ENCODE measurements at places on chromosomes 2 and 18.

DNA sequence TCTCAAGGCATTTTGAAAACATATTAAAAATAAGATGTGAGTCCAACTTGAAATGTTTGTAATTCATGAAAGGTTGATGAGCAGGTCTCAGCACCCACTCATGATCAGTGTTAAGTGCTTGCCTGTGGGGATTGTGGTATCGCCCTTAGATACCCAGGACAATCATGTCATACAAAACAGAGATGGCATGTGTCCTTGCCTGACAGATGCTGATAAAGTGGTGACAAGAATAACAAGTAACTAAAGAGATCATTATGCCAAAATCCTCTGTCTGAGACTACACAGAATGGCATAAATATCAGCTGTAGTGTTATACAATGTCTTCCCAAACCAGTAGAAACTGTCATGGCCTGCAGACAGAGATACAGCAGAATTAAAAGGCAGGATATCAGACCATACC is 930.3 kb downstream of the SUCLG1 start:
- no peak for DNase-seq

GRCh38 chr2:191246820-191247380 is 1.7 kb downstream of the MYO1B start:
- peak; percentile 45 for DNase-seq

- no peak for DNase-seq
Measured at GRCh38 chr2:71655498-71655897, 202.1 kb downstream of the DYSF start.

DNA sequence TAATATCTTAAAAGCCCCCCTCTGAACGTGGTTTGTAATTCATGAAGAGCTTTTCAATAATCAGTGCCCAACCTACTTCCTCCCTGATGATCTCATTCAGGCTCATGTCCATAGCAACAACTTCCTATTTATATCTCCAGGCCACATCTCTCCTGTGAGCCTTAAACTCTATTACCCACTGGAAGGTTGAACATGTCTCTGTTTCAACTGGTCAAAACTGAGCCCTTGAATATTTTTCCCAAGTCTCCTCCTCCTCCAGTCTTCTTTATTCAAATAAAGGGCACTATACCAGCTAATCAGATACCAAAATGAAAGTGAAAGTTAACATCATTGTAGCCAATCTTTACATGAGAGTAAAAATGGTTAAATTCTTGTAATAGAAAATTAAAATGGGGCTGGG is 63.7 kb upstream of the ITGA4 start:
- DNase-seq = no peak

DNA sequence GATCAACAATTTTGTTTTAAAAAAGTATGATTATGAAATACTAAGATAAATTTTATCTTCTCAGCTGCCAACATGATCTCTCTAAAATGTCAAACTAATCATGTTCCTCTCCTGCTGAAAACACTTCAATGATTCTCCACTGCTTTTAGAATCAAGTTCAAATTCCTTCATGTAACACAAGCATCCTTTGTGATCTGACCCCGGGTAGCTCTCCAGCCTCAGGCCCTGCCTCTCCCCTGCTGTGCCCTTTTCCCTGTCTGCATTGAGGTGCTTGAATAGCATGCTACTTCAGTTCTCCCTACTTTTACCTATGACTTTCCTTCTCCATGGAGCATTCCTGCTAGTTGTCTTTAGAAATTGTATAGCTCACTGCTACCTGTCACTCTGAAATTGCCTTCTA is 274.8 kb downstream of the PDE11A start:
- no peak for DNase-seq

- no peak for DNase-seq
Measured at GRCh38 chr2:45954233-45954850, 302.9 kb downstream of the PRKCE start.

- DNase-seq = no peak
Measured at GRCh38 chr2:74812787-74813590, 20.9 kb upstream of the HK2 start.

DNA sequence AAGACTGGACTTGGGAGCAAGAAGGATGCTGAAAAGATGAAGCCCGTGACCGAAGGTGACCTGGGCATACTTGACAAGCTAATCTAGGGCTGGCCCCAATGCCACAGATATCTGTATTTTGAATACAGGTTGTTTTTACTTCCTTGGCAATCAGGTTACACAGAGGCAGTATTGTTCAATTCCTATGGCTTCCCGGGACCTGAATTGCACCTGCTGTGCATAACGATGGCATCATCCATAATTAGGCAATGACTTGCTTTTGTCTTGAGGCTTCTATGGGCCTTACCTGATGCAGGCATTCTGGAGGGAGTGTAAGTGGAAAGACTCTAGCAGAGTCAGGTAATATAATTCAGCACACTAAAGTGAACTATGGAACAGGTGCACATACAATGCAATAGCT is 60.6 kb upstream of the CUL3 start:
- DNase-seq = no peak

DNA sequence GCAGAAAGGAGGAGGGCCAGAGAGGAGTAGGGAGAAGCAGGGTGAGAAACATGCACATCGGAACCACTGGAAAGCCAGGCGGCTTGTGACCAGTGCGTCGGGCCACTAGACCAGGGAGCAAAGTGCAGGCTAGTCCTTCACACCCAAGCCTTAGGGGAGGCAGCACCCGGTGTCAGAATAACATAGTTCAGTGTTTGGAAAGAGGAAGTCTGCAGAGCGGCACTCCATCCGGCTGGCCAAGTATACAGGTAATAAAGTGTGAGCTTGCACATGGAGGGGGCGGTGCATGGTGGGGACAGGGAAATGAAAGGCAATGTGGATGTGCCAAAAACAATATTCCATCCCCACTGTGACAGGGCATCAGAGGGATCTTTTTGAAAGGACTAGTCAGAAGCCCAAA is 69.7 kb downstream of the ZNF521 start:
- no peak for DNase-seq

- DNase-seq = no peak
Measured at GRCh38 chr2:176158855-176159662, 2.0 kb downstream of the HOXD3 start.

GRCh38 chr18:36817039-36817438 is 11.8 kb downstream of the TPGS2 start:
- DNase-seq = no peak

DNA sequence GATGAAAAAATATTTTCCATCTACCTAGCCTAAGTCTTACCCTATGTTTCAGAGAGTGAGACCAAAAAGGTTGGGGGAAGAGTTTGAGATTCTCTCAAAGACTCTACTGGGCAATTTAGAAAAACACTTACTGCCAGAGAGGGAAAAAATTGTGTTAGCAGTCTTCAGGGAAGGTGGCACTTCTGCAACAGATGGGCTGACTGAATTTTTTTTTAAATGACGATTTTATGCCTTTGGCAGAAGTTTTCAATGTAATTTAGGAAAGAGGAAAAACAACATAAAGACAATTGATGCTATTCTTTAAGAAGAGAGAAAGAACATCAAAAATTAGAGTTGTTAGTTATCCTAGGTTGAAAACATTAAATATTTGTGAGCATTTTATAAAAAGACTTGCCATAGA is 1894.5 kb upstream of the PIK3C3 start:
- no peak for DNase-seq

DNA sequence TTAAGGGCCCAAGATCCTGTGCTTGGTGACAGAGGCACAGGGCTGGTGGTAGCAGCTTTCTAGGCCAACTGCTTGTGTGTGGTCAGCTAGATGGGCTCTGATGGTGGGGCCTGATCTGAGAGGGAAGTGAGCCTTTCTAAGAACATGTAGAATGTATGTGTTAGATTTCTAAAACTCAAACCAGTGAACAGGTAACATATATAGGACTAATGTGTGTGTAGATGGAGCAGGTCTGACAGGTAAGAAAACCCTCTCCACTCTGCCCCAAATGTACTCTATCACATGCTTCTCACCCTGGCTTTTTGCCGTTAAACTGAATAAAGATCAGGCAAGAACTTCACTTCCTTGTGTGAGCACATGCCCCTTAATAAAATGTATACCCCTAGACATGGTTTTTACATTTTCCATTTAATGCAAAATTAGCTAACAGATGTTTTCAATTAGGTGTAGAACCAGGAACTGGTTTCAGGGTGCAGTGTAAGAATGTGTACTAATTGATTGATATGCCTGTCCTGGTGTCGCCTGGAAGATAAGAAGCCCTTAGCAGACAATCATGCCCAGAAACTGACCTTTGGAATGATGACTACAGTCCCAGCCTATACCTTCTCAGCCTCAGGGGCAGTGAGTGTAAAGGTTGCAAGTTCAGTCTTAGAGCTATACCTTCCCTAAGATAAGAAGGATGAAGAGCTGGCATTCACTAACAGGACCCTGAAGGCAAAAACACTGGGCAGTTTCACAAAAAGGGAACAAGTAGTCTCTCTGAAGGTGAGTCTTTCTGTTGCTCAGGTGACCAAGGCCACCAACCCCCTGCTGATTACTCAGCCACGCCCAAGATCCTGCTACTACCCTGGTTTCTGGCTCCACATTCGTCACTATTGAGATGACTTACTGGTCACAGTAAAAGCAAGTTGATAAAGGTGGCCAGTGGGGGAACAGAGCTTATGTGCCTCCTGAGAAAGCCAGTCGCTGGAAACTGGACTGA is 71.2 kb downstream of the SPATS2L start:
- no peak for DNase-seq

GRCh38 chr2:231575612-231576256 is 16.9 kb upstream of the TEX44 start:
- no peak for DNase-seq

DNA sequence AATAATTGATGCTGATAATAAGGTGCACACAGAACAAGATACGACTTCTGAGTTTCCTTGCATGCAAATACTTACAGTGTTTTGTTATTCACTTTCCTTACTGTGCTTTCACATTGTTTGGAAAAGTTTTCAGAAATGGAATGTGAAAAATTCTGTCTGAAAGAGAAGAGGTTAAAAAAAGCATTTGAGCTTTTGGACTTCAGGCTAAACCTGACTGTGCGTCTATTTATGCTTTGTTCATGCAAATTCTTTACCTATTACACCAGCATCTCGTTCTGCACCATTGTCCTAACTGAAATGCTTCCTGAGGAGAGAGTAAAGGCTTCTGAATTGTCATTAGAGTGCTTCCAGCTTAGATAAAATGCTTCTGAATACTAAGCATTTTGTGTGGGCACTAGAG is 61.4 kb downstream of the LHCGR start:
- no peak for DNase-seq

DNA sequence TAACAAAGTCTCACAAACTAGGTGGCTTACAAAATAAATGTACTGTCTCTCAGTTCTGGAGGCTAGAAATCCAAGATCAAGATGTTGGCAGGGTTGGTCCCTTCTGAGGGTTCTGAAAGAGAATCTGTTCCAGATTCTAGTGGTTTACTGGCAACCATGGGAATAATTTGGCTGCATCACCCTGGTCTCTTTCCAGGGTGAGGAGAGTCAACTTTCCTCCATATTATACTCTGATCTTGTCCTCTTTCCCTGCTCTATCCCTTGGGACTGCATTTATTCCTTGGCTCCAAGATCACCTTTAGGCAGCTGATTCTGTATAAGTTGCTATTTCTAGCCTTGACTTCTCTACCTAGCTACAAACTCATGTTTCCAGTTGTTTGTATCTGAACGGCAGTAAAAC is 35.2 kb downstream of the SLC40A1 start:
- no peak for DNase-seq

DNA sequence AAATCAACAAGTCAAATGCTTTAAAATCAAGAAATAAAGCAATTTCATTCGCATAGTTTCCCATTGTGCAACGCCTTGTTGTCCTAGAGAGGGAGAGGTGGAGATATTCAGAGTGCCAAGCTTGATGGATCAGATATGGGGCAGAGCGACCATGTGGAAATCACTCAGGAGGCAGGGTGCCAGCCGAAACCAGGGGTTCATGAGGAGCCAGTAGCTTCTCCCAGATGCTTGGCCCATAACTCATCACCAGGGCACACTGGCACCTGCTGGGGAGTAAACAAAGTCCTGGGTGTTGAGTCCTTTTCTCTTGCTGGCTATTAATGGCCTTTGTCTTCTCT is 53.0 kb upstream of the ASAP2 start:
- no peak for DNase-seq

DNA sequence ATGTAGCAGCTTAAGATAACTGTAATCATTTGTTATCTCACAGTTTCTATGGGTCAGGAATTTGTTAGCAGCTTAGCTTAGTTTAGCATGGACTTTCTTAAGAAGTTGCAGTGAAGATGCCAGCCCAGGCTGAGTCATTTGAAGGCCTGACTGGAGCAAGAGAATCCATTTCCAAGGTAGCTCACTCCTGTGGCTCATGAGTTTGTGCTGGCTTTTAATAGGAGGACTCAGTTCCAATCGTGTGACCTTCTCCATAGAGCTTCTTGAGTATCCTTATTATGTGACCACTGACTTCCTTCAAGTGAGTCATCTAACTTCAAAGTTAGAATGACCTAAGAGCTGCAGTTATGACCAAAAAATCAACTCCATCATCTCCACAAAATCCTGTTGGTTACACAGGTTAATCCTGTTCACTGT is 1.4 kb downstream of the GPATCH11 start:
- DNase-seq = no peak

DNA sequence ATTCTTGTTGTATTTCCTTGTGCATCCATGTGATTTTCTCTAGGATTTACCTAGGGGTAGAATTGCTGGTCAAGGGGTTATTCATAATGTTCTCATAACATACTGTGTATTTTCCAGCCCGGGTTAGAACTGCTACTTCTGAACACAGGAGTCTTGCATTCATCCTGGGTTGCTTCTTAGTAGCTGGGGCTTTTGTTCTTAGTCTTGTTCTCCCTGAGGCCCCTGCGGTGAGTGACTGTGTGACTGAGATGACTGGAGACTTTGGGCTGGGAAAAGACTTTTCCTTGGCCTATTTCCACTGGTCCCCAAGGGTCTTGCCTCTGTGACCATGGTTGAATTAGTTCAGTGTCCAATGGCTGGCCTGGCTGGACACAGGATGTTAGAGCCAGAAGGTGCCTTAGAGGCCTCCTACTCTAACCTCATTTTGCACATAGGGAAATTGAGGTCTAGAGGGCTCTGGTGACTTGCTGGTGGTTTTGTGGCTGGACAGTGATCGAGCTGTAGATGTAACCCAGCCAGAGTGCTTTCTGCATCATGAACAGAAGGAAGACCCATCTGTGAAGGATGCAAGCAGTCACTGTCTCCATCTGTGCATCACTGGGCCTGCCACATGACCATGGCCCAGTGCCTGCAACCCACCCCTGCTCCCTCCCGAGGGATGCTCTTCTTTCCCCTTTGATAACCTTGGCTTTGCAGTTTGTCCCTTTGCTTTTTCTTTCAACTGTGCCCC is 233.3 kb downstream of the FHOD3 start:
- DNase-seq = no peak

GRCh38 chr18:8816220-8816619 is 110.9 kb downstream of the MTCL1 start:
- no peak for DNase-seq

DNA sequence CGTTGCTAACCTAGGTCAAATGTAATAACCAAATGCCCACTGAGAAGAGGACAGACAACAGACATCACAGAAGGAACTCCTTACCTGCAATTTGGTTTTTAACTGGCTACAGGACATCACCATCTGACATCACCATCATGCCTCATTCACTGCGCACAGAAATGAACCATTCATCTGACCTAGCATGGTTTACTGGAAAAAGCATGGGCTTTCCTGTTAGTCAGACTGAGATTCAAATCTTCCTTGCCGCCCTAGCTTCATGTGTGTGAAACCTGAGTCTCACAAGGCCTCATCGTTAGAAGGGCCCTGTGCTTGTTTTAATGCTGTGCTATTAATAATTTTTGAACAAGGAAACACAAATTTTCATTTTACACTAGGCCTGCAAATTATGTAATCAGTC is 1.1 kb upstream of the HIBCH start:
- no peak for DNase-seq

- no peak for DNase-seq
Measured at GRCh38 chr2:74831693-74832530, 2.0 kb upstream of the HK2 start.

GRCh38 chr2:45612285-45612684 is 1.2 kb upstream of the SRBD1 start:
- DNase-seq = no peak

All from uterus (tissue), 4 donors.